ENCODE measurements at places on chromosomes 12 and 14.

GRCh38 chr14:87181288-87181687, 811.7 kb downstream of the GALC start:
- no peak for DNase-seq

DNA sequence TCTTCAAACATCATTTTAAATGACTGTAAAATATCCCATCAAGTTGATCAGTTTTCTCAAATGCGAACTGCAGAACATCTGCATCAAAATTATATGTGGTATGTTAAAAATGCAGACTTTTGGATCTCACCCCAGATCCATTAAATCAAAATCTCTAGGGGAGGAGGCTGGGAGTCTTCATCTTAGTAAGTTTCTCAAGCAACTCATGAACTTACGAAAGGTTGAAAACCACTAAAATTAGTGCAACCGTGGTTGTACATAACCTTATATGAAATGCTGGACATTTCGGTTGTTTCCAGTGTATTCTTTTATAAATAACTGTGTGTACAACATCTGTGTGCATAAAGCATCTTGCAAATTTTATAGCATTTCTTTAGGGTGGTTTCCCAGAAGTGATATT, 39.2 kb downstream of the ZFP36L1 start:
- no peak for DNase-seq

DNA sequence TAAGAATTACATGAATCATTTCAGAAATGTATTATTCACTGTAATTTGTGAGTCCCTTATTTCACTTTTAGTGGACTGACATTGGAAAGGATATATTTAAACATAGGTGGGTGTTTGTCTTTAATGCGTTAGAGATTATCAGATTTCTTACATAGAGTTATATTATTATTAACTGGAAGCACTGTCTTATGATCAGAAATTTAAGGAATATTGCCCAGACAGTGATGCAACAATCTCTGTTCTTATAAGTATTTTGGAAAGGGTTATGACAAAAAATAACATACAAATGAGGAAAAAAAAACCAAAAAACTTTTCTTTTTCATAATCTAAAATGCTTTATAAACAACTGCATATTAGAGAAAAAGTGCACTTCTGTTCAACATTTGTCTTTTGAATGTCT, 836.6 kb downstream of the SLC6A15 start:
- DNase-seq: no peak

DNA sequence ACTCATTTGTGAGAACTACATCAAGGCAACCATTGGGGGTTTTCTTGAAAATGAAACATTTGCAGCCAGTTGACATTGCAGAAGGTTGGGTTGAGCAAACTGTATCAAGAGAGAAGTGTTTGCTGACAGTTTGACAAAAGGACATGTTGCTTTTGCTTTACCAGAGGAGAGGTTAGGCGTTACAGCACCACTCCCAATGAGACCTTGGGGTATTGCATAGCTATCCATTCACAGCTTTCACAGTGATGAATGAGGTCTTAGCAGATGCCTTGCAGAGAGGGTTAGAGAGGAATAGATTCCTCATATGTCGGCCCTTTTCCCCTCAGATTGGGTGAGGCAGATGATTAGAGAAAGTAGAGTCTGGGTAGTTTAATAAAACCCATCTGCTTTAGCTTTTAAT, 988.9 kb upstream of the FLRT2 start:
- no peak for DNase-seq

DNA sequence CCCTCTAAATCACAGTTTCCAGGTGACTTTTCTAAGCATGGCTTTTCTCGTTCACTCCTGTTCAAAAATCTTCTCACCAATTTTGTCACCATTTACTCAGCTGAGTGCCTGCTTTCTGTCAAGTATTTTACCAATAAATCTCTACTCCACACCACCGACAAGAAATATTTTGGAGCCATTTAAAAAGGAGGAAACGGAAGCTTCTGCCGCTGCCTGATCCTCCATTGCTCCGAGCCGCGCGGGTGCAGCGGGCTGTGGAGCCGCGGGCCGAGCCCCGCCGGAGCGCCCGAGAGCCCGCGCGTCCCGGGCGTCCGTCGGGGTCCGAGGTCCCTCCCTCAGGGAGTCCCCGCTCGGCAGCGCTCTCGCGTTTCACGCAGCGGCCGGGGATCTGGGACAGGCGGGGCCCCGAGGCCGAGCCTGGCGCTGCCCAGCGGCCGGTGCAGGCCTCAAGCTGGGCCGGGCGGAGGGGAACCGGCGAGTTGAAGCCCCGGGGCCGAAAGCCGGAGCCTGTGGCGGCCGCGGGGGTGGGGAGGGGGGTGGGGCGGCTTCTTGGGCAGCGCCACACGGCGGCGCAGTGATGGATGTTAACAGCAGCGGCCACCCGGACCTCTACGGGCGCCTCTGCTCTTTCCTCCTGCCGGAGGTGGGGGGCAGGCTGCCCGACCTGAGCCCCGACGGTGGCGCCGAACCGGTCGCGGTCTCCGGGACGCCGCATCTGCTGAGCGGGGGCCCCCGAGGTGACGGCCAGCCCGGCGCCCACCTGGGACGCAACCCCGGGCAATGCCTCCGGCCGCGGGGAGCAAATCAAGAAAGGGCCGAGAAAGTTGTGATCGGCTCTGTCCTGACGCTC, 1.1 kb upstream of the HEBP1 start:
- no peak for DNase-seq

GRCh38 chr12:77409551-77409950, 344.2 kb upstream of the E2F7 start:
- no peak for DNase-seq

DNA sequence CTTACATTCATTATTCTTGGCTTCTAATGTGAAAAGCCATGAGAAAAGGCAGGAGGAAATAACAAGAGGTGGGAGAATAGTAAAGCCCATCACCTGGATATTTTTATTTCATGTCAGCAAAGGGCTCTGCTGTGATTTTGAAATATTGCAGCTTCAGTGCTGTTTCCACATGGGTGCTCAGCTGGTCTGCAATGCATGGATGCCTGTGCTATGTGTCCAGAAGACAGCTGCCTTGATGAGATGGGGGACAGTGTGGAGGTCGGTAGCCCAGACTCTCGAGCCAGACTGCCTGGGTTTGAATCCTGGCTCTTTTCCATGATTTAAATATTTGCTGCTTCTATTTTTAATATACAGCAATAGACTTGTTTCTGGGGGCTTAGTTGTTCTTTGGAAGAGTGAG, 477.5 kb upstream of the GARIN6 start:
- DNase-seq: no peak

DNA sequence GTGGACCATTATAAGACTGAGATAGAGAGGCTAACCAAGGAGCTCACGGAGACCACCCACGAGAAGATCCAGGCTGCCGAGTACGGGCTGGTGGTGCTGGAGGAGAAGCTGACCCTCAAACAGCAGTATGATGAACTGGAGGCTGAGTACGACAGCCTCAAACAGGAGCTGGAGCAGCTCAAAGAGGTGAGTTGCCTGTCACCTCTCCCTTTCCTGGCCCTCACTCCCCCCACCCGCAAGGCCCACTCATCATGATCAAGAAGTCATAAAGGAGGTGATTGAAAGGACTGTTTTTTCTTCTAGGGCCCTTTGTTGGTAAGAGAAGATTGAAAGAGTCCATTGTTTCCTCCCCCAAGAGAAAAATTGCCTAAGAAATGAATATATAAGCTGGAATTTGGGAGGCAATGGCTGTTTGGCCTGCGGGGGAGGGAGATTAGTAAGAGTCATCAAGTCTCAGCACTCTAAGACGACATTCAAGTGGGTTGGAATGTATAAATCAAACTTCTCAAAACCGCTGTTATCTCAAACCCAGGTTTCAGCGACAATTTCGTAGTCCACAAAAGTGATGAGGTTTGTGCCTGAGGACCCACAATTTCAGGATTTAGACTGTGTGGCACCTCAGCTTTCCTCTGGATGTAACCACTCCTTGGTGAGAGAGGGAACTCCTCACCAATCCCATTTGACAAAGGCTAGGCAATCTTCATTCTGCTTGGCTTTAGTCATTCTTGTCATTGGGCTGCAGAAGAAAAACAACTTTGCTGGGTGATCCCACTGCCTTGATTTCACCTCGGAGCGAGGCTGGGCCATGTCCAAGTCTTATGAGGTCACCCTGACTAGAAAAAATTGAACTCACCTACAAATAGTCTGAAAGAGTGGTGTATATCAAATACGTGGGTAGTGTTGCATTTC, 966 bp downstream of the BICD1 start:
- no peak for DNase-seq

DNA sequence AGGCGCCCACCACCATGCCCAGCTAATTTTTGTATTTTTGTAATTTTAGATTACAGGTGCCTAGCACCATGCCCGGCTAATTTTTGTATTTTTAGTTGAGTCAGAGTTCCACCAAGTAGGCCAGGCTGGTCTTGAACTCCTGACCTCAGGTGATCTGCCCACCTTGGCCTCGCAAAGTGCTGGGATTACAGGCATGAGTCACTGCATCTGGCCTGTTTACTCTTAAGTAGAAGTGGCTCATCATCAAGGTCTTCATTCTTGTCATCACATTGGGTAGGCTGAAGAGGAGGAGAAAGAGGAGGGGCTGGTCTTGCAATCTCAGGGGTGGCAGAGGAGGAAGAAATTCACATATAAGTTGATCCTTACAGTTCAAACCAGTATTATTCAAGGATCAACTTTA, 152.4 kb upstream of the ATP2B1 start:
- no peak for DNase-seq

DNA sequence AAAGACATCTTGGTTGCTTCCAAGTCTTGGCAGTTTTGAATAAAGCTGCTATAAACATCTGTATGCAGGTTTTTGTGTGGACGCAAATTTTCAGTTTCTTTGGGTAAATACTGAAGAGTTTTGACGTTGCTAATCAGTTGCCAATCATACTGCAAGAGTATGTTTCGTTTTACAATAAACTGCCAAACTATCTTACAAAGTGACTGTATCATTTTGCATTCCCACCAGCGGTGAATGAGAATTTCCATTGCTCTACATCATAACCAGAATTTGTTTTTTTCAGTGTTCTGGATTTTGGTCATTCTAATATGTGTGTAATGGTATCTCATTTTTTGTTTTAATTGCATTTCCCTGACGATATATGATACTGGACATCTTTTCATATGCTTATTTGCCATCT, 190.8 kb upstream of the PARP11 start:
- DNase-seq: no peak

DNA sequence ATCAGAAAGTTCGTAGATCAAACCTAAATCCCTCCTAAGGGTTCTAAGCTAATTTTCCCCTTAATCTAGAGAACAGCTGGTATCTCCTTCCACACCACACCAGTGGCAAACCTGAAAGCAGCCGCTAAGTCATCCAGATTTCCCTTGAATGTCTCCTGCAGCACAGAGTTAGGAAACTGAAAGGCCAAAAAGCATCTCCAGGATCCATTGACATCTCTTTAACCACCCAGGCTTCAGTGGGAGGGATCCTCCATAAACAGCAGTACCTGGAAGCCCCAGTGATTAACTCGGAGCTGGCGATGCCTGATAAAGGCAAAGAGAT, 47.6 kb downstream of the CRACR2A start:
- no peak for DNase-seq

- DNase-seq: no peak
Observed at GRCh38 chr12:7026854-7027253, 8.6 kb upstream of the LPCAT3 start.

GRCh38 chr12:4292341-4293073, 18.9 kb downstream of the CCND2 start:
- DNase-seq: no peak

All from stimulated activated CD8-positive, alpha-beta memory T cell treated with anti-CD3 and anti-CD28 coated beads, Interleukin-12 subunit alpha, Interleukin-12 subunit beta, amount 100 ng/mL, for 1 hour (primary cell).